ENCODE measurements at places on chromosomes 6 and 20.

DNA sequence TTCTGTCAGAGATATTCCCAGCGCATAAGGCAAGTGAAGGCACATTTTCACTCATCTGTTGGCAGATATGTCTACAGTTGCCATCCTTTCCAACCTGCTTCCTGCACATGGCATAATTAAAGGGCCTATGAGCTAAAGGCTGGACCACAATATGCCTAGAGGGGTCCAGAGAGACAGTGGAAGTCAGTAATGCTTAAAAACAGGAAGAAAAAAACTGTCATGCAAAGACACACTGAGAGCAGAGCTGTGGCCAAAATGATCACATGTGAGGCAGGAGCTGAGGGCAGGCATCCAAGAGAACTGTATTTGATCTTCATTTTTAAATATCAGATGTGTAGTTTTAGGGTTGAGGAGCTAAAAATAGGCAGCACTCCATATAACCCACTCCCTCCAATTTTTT is 125.0 kb upstream of the BACH2 start:
- DNase-seq: no peak

DNA sequence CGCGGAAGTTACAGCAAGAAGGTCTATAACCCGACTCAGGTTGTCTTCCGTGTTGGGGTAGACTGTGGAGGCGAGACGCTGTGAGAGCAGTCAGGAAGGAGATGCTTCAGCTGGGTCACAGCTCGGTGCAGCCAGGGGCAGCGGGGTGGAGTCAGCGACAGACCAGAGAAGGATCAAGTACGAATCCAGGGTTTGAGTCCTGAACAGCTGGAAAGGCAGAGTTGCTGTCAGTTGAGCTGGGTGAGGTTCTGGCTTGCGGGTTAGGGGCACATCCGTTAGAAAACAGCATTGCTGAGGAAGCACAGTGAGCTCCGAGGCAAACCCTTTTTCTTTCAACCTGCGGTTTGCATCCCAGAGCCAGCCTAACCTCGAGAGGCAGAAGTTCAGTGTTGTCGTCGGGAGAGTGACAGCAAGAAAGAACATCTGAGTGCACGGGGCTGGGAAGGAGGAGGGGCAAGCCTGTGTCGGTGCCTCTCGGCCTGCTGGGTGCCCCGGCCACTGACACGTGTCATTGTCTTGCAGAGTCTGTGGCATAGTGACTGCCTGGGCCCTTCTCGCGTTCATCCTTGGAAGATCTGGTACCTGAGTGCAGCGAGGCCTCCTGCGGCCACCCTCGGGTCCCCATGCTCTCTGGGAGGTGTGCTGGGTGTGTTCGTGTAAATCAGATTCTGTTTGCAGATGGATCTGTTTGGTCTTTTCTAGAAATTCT is 20.0 kb downstream of the PNLDC1 start:
- DNase-seq: peak; percentile 43

DNA sequence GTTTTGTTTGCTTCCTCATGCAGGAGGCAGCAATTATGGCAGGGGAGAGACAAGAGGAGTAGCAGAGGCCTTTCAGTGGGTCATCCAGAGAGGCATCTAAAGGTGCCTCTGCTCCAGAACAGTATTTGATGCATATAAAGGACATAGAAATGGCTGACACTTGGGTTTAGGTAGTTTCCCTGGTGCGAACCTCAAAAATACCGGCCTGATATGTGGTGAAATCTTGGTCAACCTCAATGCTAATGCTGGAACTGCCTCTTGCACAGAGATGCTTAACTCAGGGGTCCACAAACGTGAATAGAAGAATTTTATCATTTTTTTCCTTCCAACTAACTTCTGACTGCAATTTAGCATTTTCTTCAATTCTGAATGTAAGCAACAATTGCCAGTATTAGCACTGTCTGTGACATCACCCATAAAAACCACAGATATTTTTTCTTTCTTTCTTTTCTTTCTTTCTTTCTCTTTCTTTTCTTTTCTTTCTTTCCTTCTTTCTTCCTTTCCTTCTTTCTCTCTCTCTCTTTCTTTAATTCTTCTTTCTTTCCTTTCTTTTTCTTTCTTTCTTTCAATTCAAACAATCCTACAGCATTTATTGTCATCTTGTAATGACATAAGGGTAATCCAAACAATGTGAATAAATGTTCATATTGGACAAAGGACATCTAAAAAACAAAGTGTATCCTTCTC is 180.0 kb upstream of the UST start:
- no peak for DNase-seq

- DNase-seq: no peak
Observed at GRCh38 chr6:99661870-99662269, 55.2 kb downstream of the PRDM13 start.

DNA sequence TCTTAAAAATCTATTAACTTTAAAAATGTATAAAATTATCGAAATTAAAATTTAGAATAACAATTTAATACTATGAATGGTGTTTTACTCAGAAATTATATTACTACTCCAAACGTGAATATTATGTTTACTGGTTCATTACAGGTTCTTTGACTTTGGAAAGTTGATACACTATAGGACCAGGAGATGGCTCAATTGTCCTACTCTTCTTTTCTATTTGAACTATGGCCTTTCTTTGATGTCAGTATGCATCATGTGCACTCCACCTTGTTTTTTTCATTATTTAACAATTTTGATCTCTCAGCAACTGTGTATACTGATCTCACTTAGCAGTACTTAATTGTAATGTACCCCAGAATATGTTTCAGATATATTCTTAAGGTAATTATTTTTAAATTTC is 391.5 kb upstream of the MANEA start:
- no peak for DNase-seq

- DNase-seq: no peak
Observed at GRCh38 chr6:12047304-12047703, 35.2 kb downstream of the HIVEP1 start.

- no peak for DNase-seq
Observed at GRCh38 chr6:86724695-86725094, 212.6 kb upstream of the HTR1E start.

DNA sequence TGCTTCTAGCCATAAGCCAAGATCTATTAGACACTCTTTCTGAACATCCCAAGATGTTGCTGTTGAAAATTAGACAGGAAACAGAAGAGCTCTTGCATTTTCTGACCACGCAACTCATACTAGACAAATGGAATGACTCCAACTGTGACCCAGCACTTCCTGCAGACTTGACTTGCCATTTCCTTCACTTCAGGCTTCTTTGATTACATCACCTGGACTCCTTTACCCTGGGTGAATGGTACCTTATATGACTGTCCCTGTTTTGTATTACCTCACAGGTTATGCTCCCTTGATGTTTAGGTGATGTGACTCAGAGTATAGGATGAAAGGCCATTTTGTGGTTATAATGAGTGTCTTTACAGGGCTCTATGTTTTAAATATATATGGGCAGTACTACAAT is 236.1 kb downstream of the BMP2 start:
- no peak for DNase-seq

GRCh38 chr20:61821735-61822134 is 243.9 kb downstream of the TAF4 start:
- no peak for DNase-seq

GRCh38 chr20:62030357-62030756 is 35.3 kb downstream of the TAF4 start:
- DNase-seq: no peak

DNA sequence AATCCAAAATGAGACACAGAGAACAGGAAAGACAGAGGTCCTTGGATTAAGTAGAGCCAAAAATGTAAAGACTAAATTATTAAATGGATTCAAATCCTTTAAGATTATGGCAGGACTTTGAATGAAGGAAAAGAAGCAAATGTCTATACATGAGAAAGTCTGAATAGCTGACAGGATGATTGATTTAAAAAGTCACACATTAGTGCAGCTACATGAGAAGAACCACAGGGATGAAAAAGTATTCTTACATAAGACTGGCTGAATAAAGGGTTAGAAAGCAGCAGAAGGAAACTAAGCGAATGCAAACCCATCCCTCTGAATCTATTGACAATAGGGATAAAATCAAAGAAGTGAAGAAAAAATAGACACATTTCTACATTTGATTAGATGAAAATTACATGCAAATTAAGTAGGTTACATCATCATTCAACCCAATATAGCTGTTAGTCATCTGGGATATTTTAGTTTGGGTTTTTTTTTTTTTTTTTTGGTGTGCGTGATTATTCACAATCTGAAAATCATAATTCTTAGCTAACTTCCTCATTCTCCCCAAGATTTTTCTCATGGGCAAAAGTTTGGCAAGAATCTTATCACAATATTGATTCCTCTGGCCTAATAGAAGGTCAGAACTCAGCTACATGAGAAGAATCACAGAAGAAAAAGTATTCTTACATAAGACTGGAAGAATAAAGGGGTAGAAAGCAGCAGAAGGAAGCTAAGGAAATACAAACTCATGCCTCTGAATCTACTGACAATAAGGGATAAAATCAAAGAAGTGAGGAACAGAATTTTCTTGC is 845.4 kb downstream of the HACE1 start:
- no peak for DNase-seq

- peak; percentile 30 for DNase-seq
Observed at GRCh38 chr6:53647462-53648094, 18.0 kb downstream of the KLHL31 start.

DNA sequence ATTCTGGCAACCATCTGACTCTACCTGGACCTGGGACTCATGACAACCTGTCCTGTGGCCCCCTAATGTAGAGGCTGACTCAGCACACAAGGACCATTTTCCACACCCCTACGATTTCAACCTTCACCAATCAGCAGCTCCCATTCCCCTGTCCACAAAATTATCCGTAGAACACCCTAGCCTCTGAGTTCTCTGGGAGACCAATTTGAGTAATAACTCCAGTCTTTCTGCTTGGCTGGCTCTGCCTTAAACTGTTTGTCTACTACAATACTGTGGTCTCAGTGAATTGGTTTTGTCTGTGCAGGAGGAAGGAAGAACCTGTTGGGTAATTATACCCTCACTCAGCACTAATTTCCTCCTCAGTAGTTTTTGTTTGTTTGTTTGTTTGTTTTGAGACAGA is 99.3 kb upstream of the MRPS10 start:
- no peak for DNase-seq

DNA sequence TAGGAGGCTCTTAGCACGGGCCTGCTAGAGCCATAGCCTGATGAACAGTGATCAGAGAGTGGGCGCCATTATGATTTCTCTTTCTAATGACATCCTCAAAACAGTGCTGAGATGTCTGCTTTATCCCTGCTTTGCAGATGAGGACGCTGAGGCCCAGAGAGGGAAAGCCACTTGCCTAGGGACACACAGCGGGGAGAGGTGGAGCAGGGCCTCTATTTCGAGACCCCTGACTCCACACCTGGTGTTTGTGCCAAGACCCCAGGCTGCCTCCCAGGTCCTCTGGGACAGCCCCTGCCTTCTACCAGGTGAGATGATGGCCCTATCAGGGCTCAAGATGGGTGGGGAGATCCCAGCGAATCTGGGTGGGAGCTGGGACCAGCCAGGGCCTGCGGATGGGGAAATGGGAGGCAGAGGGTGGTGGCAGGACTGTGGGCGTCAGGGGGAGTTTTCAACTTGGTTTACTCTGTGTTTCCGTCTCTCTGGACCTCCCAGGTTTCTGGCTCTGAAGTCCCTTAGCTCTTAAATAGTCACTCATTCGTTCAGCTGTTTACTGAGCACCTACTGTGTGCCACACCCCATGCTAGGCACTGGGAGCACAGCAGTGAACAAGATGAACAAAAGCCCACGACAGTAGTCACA is 36.7 kb downstream of the SRC start:
- no peak for DNase-seq

- DNase-seq: no peak
Observed at GRCh38 chr20:1324598-1325172, 4.3 kb downstream of the SDCBP2 start.

DNA sequence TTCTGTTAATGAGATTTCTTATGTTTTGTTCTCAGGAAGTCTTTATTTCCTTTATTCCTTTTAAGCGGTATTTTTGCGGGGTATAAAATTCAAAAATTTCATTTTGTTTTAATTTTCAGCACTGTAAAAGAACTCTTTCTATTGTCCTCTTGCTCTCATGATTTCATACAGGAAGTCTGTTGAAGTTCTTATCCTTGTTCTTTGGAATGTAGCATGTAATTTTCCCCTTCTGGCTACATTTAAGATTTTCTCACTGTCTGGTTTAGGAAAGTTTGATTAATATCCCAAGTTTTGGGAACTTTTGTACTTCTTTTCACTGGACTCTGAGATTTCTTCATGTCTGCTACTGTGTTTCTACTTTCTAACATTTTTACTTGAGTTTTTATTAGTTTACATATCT is 581.4 kb upstream of the GJE1 start:
- DNase-seq: no peak

- no peak for DNase-seq
Observed at GRCh38 chr6:131635384-131636340, 1.4 kb upstream of the ENPP3 start.

DNA sequence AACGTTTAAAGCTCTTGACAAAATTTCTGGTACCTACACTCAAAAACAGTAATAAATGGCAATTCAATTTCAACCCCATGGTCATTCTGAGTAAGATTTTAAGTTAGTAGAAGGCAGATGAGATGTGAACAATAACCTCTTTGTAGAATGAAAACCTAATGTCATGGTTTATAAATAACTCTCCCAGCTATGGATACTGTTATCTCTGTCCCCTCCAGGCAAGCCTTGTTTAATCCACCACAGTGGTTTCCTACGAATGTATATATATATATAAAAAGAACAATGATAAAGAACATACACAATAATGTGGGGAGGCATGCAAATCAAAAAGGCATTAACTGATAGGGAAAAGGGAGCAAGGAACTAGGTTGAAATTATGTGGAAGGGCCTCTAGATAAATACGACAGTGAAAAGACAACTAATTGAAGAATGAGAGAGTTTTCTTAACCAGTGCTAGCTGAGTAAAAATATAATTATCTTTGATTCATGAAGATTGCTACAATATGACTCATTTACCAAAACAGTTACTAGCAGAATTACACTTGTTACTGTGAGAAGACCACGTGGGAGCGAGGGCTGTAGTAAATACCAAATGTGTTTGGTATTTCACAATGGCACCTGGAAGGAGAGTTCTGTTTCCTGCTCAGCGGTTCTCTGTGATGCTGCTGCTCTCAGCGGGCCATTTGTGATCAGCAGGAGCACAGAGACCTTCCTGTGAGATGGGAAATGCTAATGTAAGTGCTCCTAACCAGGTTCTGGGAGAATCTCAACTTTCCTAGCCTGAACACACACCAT is 173.7 kb downstream of the MBOAT1 start:
- no peak for DNase-seq

All from activated CD4-positive, alpha-beta T cell treated with anti-CD3 and anti-CD28 coated beads, Interleukin-2, amount 50 U/mL, for 48 hours (primary cell).